ENCODE measurements at places on chromosomes 13 and 19.

- DNase-seq: no peak
Measured at GRCh38 chr13:23680845-23681669, 110.8 kb downstream of the TNFRSF19 start.

DNA sequence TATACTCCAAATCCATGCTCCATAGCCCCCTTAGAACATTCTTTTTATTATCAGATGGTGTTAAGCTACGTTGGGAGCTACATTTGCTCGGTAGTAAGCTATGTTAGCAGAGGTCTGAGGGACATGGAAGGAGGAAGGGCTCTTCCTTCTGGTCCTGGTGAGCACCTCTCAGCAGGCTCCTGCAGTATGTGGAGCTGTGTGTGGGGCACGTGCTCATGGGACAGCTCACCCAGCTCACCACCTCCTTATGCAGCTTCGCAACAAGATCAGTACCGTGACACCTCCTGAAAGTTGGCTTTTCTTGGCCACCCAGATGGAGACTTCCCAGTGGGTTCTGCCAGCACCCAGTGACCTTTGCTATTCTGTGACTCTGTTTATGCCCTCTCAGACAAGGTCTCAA, 400.5 kb upstream of the SLC10A2 start:
- no peak for DNase-seq

GRCh38 chr19:11116507-11116906, 27.2 kb downstream of the LDLR start:
- no peak for DNase-seq

DNA sequence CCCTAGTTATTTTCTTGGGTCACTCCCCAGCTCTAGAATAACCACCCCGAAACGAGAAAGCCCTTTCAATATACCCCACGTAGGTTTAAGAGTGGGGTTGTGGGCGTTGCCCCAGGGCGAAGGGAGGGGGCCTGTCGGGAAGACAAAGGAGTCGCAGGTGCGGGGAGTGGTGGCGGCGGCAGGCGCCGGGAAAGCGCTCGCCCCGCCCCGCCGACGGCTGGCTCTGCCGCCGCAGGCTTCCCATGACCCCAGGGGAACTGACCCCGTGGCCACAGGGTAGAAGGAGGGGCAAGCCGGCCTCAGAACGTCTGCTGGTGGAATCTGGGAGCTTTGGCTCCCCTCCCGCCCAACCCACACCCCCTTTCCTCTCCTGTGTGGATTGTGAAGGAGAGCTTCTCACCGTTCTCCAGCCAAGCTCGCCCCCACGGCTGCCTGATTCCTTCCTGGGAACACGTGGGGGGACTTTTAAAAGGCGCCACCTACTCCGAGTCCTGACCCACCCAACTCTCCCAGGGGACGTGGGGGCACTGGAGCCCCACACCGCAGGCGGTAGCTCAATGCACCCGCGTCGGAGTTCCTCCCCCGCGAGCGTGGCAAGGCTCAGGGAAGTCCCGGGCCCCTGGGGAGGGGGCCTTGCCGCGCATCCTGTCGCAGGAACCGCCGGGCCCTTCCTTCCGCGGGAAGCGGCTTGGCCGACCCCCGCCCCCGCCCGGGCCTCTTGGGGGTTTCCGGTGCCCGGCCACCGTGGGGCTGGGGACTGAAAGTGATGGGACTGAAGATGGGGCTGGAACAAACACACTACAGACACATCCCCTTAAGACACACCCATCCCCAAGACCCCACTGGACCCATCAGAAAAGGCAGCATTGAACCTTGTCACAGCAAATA, 5.5 kb downstream of the IER2 start:
- DNase-seq: peak; percentile 64

GRCh38 chr19:29247872-29248271, 34.9 kb upstream of the UQCRFS1 start:
- DNase-seq: no peak

DNA sequence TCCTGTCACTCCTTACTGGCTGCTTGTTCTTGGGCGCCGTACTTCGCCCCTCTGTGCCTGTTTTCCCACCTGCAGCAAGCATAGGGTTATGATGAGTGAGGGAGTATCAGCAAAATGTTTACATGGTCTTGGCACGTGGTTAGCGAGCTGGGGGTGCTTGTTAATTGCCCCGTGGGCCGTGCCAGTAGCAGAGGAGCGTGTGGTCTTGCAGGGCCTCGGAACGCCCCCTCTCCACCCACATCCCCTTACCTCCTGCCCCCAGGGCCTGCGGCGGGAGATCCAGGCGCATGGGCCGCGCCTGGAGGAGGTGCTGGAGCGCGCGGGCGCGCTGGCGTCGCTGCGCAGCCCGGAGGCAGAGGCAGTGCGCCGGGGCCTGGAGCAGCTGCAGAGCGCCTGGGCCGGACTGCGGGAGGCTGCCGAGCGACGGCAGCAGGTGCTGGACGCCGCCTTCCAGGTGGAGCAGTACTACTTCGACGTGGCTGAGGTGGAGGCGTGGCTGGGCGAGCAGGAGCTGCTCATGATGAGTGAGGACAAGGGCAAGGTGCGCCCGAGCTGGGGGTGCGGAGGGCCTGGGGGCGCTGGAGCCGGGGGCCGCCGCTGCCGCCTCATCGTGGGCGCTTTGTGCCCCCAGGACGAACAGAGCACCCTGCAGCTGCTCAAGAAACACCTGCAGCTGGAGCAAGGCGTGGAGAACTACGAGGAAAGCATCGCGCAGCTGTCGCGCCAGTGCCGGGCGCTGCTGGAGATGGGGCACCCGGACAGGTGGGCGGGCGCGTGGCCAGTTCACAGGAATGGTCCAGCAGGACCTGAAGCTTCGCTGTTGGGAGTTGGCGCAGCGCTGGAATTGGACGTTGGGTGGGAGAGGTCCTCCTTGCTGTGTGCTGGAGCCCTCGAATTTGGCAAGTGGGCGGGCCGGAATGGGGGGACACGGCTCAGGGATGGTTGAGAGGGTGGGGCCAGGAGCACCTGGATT, 22.5 kb upstream of the SHKBP1 start:
- DNase-seq: no peak

GRCh38 chr13:40152145-40152544, 496.7 kb downstream of the COG6 start:
- DNase-seq: no peak

- DNase-seq: no peak
Measured at GRCh38 chr19:39679056-39679790, 23.5 kb downstream of the LGALS16 start.

GRCh38 chr13:88895261-88895941, 1224.2 kb downstream of the SLITRK5 start:
- DNase-seq: no peak

DNA sequence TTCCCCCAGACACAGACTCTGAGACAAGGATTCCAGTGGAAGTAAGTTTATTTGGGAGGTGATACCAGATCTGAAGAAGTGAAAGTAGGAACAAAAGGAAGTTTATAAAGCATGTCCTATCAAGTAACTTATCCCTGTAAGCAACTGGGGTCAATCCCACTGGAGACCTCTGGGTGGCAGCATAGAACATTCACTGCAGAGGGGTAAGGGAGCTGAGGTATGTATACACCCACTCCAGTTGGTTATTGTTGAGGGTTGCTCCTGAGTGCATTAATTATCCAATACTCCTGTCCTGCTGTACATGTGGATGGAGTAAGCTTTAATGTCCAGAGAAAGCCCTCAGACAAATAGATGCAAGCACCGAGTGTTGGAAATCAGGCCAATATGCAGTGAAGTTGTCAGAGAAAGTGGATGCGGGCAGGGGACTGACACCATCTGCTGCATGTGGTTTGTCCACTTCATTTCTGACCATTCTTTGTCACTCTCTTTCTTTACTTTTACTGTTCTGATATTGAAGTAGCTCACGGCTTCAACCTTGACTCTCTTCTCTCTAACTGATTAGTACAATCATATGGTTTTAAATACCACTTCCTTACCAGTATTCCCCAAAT, 46.7 kb downstream of the NOTCH3 start:
- no peak for DNase-seq

DNA sequence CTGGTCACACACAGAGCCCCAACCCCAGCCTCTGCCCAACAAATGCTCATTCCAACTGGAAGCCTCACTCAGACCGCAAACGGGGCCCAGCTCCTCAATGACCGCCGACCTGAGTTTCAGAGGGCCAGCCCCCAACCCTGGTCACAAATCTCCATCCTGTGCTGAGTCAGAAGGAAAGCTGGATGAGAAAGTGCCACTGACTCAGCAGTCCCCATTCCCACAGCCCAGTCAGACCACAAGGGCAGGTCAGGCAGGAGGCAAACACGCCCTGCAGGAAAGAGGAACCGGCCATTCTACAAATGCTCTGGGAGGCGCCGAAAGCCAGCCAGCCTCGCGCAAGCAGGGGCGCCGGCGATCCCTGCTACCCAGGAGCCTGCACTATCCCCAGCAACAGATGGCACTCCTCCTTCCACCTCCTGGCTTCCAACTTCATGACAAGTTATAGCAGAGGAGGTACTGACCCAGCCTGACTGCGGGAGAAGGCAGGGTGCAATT, 14.1 kb upstream of the PRKD2 start:
- no peak for DNase-seq

DNA sequence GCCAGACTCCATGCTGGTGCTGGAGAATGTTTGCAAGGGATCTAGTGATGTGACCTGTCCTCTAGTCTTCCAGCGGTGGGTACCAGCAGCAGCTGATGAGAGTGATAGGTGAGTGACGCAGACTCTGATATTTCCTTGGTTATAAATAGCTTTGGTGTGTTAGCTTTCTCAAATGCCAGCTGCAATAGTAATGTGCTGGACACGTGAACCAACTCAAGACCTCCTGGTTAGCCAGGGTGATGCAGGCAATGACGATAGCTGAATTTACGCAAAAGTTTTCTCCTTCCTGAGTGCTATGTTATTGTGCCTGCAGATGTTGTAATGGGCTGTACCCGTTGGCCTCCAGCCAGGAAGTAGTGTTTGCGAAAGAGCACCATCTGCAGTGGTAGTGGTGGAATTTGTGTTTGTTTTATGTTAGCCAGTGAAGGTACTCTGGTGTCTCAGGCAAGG, 129.5 kb downstream of the CYSLTR2 start:
- no peak for DNase-seq

DNA sequence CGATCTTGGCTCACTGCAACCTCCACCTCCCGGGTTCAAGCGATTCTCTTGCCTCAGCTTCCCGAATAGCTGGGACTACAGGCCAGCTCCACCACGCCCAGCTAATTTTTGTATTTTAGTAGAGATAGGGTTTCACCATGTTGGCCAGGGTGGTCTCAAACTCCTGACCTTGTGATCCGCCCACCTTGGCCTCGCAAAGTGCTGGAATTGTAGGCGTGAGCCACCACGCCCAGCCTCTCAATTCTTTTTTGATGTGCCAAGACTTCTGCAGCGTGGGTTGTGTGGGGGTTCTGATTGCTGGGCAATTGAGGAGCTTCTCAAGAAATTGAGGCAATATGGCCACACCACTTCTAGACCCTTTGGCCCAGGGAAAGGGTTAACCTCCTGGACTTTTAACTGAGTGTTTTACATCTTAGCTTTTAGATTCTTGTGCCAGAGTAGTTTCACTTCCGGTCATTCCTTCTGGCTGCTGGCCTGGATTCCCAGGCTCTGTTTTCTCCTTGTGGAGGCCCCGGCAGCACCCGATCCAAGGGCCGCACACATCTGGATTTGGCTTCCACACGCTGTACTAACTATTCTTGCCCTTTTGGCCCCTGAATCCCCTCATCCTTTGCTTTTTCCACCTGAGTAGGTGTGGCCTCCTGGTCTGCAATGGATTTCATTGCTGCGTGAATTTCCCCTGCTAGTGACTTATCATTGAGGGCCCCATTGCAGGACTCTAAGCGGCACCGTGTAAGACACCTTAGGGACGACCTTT, 14.7 kb downstream of the SMARCA4 start:
- DNase-seq: no peak

All from NCI-H1417 treated with DMSO at 0.1 percent for 48 hours (cell line).